ENCODE measurements at places on chromosomes 4 and X. TPM values are rescaled to one million over a fixed set of nuclear protein-coding genes. Genes with fewer than 3 reads are reported as not detected.
A peak's percentile ranks its signal among the peaks of the same experiment; 100 is the strongest.

- peak; percentile 17 for DNase-seq
Measured at GRCh38 chr4:18882468-18882867, 860.9 kb upstream of the LCORL start.

GRCh38 chrX:19824603-19825002 lies 62.8 kb downstream of the SH3KBP1 start:
- DNase-seq, result no peak

DNA sequence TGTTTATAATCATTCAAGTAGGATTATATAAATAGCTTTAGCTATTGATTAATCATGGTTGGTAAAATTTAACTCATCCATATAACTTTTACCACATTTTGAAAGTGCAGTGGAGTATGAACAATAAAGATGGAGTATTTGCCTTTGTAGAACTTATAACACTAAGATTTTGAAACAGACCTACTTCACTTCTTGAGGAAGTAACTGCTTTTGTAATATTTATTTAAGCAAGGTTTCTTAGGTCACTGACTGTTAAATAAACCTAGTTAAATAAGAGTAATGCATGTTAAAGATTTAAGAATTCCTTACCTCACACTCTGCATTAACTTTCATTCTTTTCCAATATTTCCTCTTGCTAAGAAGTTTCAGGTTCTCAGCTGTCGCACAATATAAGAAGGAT lies 242.5 kb downstream of the CFAP299 start:
- DNase-seq, result no peak

GRCh38 chrX:23789386-23790154 lies 6.6 kb downstream of the SAT1 start:
- DNase-seq, result no peak

DNA sequence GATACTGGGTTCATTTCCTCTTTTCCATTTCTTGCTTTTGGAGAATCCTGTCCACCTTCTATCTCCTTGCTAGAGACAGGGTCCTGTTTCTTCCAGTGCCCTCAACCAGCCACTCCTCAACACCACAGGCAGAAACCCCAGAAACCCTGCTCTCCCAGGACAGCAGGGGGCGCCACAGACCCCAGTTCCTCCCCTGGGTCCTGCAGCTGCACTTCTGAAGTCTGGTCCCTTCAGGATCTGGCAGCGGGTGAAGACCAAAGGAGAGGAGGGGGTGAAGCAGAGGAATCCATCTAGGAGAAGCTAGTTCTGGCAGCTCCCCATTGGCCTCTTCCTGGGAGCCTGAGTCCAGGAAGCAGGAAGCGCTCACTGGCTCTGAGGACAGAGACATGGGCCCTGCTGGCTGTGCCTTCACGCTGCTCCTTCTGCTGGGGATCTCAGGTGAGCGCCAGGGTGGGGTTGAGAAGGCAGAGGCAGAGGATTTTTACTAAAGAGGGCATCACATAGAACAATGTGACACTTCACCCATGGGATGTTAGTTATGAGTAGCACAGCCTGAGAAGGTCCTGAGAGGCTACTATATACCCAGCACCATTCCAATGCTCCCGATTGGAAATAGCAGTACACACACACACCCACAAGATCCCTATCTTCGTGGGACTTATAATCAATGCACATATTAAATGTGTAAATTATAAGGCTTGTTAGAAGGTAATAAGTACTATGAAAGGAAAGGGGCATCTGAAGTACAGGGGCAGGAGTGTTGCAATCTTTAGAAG lies at the start of gene PRSS48:
TSS of gene PRSS48 (plus strand) at position 375 of the 776 bp plus-strand sequence. CDS start at position 387, 12 bp downstream.
- DNase-seq, result peak; percentile 34

DNA sequence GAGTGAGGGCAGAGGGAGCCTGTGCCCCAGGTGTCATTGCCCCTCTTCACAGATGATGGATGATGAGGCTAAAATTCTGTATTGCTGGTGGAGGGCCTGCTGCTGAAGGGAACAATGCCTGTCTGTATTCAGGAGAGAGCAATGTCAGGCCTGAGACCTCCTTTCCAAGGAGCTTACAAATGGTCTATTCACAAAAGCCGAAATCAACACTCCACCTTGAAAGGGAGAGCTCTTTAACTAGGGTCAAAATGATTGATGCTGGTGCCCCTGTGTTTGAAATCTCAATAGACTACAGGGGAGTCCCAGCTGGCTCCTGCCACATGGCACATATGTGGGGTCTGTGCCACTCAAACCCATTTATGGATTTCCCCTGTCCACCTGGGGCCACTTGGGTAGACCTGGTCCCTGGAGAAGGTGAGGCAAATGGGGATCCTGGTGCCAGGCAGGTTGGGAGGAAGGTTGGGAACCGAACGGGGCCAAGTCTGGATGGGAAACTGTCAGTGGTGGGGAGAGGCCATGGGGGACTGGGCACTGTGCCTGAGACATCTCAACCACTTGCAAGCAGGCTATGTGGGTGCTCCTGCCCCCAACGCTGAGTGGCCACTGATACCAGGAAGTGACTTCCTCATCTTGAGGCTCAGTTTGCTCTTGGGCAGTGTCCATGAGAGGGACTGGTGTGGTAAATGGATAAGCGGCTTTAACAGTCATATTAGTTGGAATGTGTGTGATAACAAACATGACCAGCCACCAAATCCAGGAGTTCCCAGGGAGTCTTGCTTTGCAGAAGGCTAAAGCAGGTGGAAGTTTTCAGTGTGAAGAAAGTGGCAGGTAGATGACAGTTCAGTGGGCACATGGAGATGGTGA lies 223.8 kb upstream of the PSAPL1 start:
- no peak for DNase-seq

DNA sequence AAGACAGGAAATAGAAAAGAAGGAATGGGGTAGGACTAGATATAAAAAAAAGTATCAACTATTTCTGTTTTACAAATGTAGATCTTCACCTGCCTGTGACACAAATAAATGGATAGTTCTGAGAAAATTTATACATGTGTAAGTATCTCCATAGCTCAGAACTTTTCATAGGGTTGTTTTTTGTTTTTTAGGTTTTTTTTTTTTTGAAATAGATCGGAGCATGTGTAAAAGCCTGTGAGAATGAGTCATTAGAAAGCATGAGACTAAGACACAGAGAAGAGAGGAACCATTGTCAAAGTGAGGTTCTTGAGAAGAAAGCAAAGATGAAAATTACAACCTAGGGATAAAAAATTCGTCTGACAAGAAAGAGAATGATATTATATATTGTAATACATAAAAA lies 481.6 kb downstream of the PABPC4L start:
- DNase-seq, result no peak

GRCh38 chr4:73335679-73336078 lies 68.4 kb upstream of the ALB start:
- no peak for DNase-seq

- DNase-seq, result no peak
Measured at GRCh38 chrX:138492371-138492770, 219.1 kb downstream of the FGF13 start.

GRCh38 chr4:8010618-8011017 lies 71.0 kb upstream of the AFAP1 start:
- DNase-seq, result no peak

The MID1 gene
- 58.3 TPM for polyA plus RNA-seq

The TECRL gene
- polyA plus RNA-seq, result not detected

The TMPRSS11B gene
- polyA plus RNA-seq, result not detected

The EVC2 gene
- polyA plus RNA-seq, result 1.3 TPM

The NKX1-1 gene
- polyA plus RNA-seq, result not detected

The SLC4A4 gene
- 1.8 TPM for polyA plus RNA-seq

The GLRA3 gene
- not detected for polyA plus RNA-seq

The WDR45 gene
- polyA plus RNA-seq, result 41.5 TPM

The UGT2B17 gene
- not detected for polyA plus RNA-seq

Measured in A549 (cell line).